Psoas muscle (tissue), 8 donors: ENCODE measurements at places on chromosomes 2 and 18.

- no peak for DNase-seq
Observed at GRCh38 chr2:215604606-215605005, 168.7 kb upstream of the FN1 start.

GRCh38 chr2:241852116-241852980 lies 6.3 kb downstream of the PDCD1 start:
- no peak for DNase-seq

- DNase-seq, result no peak
Observed at GRCh38 chr18:55319459-55320193, 268.4 kb downstream of the TCF4 start.

- no peak for DNase-seq
Observed at GRCh38 chr2:11257078-11257477, 87.4 kb downstream of the ROCK2 start.

- DNase-seq, result no peak
Observed at GRCh38 chr2:228841877-228842276, 429.2 kb downstream of the PID1 start.

GRCh38 chr2:23746141-23746863 lies 180.6 kb downstream of the ATAD2B start:
- DNase-seq, result no peak

- no peak for DNase-seq
Observed at GRCh38 chr2:162317861-162318327, 590 bp downstream of the IFIH1 start.

DNA sequence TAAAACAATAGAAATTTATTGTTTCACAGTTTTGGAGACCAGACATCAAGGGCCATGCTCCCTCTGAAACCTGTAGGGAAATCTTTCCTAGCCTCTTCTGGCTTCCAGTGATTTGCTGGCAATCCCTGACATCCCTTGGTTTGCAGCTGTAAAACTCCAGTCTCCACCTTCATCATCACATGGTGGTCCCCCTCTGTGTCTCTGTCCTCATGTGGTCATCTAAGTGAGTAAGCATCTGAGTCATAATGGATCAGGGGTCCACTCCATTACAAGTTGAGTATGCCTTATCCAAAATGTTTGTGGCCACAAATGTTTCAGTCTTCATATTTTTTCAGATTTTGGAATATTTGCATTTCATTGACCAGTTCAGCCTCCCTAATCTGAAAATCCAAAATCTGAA lies 5.6 kb upstream of the SGPP2 start:
- no peak for DNase-seq

- no peak for DNase-seq
Observed at GRCh38 chr2:37858400-37858711, 66.7 kb upstream of the RMDN2 start.

DNA sequence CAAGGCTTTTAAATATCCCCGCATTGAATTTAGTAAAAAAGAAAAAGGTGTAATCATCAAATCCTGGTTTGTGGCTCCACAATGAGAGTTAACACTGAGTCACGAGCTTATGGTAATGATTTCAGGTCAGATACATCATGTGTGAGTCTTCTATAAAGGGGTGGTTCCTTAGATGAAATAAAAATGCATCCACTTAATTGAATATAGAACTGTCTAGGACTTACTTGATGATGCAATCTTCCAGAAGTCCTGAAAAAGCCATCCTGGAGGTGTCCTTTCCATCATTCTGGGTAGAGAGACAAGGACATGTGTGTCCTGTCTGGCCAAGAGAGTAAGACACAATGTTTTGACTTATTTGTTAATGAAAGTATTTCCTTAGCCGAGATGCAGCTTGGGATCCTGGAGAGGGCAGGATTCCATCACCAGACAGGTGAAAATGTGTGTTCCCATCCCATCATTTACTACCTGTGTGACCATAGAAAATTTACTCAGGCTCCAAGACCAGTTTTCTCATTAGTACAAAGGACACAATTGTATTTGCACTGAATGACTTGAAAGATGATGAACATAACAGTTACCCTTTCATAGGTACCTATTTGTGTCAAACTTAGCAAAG lies 1539.8 kb upstream of the PIK3C3 start:
- no peak for DNase-seq

GRCh38 chr2:149687052-149687427 lies 99.5 kb upstream of the MMADHC start:
- DNase-seq, result no peak

DNA sequence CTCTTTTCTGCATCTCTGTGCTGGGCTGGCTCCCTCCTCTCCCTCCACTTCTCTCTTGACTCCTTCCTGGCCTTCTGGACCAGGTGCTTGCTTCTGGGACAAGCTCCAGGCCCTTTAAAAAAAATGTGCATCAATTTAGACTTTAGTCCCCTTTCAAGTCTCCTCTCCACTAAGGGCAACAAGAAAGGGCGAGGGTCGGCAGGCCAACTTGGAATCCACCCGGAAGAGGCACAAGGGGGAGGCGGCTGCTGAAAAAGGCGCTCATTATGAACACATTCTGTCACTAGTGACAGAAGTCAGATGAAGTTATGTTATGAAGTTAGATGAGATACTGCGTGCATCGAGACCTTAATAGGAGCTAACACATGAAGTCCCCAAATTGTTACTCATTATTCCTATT lies 13.6 kb upstream of the RHOB start:
- DNase-seq, result no peak

DNA sequence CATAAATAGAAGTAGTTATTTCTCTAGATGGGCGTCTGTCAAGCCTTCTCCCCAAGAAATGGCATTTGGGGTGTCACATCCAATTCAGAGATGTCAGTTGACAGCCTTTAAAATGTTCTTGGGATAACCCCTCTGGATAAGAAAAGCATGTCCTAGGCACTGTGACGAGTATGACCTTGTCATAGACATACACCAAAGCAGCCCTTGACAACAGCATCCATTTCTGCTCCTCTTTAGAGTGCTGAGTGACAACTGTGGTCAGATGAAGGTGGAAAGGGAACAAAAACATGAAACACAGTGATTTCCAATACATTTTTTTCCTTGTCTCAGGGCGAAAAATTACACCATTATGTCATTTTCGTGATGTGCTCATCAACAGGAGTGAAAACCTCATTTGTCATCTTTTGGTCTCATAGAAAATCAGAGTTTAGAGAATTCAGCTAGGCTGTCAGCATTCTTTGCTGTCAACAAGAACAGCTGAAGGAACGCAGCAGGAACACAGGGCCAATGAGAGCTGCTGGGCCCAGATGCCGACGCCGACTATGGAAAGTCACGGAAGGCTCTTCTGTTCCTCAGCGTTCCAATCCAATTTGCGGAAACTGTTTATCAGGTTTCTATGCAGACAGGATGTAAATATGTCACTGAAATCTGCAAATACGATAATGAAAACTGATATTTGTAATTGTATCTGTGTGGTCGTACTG lies 193.2 kb downstream of the ICOS start:
- DNase-seq, result no peak

DNA sequence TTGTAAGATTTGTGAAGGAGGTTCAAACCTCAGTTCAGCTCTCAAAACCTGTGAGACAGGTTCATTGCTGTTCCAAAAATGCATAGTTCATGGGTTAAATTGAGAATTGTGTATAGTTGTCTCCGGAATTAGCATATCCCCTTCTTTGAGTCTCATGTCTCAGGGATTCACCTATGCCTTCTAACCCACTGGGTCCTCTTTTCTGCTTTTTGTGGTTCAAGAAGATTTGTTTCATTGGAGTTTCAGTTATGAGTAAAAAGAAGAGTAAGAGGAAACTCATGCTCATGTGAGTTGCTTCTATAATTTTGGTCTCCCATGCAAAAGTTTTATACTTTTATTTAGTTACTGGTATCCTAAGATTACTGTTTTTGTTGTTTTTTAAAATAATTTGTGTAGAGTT lies 1219.8 kb upstream of the ZEB2 start:
- no peak for DNase-seq

GRCh38 chr2:232793271-232793670 lies 16.9 kb upstream of the KCNJ13 start:
- DNase-seq, result no peak

GRCh38 chr2:26860211-26860850 lies 12.4 kb downstream of the DPYSL5 start:
- DNase-seq, result no peak

DNA sequence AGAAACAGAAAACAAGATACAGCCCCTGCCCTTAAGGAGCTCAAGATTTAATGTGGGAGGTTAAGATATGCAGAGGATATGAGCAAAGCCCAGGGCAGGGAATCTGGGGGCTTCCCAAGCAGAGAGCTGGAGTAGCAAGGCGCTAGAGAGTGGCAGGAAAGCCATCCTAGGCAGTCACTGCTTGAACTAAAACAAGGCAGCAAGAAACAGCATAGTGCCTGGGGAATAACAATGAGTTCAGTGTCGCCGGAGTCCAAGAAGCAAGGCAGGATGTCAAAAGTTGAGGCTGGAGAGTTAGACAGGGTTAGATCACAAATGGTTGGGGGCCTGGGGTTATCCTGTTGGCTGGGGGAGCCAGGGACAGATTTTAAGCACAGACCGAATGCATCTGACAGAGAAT lies 24.6 kb downstream of the CDH2 start:
- DNase-seq, result no peak

DNA sequence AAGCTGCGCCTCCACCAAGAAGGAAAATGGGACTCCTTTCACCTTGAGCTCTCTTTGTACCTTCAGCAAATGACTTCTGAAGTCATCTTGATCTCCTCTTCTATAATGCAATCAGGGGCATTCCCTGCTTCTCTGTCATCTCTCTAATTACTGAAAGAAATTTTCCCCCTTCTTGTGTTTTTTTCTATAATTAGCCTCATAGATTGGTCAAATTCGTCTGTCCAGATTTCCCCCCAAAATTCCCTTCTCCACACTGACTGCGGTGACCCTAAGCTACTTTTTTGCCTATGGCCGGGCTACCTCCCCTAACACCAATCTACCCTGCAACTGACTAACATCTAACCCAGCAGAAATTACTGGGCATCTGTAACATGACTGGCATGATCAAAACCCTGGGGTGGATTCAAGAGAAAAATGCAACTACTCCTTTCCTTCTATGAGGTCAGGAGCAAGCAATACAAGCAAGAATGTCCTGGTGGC lies 168.6 kb downstream of the BCL2 start:
- DNase-seq, result no peak

DNA sequence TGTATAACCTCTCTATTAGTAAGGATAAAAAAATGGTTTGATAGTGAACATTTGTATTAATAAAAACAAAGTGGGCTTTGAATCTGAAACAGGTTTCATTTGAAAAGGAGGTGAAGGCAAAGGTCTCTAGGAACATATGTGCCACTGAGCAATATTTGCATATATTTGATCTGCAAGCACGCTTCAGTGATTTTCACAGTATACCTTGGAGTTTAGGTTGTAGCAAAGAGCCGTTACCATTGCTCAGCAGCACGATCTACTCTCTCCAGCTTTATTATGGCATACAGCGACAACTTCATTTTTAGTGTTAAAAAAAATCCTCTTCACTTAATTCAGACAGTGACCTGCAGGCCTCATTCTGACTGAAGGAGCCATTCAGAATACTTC lies 75.8 kb upstream of the ZEB2 start:
- DNase-seq, result no peak

DNA sequence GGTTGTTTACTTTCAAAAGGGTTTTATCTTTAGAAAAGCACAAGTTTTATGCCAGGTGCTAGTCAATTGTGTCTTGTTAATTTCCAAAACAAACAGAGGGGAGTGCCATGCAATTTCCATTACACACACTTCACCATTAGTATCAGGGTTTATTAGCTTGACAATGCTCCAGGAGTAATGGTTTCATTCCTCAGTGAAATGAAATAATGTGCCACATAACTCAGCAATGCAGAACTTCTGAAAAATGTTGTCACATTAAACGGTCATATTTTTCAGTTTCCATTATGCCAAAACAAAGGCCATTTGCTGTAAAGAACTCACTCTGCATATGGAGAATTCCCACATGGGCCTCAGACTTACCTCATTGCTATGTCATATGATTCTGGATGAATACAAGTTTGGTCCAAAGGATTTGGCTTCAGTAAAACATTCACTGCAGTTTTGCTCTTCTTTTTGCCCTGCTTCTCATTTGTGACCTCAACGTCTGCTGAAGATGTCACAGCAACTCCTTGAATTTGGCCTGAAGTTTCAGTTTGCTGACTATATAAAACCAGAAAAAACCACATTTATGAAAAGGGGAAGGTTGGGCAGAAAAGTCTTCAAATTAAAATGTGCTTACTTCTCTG lies 198.2 kb downstream of the SRBD1 start:
- DNase-seq, result no peak

GRCh38 chr2:221705185-221705877 lies 133.2 kb upstream of the EPHA4 start:
- no peak for DNase-seq

GRCh38 chr2:126482582-126483464 lies 173.1 kb upstream of the GYPC start:
- DNase-seq, result no peak

DNA sequence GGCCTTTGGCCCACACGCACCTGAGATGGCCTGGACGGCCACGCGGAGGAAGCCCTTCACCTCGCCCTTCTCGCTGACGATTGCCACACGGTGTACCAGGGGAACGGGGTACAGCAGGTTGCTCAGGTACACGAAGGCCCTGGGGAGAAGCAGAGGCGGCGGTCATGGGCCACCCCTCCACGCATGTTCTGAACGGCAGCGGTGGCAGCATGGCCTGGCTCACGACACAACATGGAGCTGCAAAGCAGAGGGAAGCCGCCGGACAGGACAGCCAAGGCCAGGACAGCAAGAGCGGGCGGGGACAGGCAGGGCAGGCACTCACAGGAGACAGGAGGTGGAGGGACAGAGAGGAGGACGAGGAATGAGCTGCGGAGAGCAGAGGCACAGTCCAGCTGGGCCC lies 58.7 kb downstream of the AQP12A start:
- no peak for DNase-seq

GRCh38 chr18:76985156-76985950 lies 147.2 kb downstream of the MBP start:
- DNase-seq, result no peak

DNA sequence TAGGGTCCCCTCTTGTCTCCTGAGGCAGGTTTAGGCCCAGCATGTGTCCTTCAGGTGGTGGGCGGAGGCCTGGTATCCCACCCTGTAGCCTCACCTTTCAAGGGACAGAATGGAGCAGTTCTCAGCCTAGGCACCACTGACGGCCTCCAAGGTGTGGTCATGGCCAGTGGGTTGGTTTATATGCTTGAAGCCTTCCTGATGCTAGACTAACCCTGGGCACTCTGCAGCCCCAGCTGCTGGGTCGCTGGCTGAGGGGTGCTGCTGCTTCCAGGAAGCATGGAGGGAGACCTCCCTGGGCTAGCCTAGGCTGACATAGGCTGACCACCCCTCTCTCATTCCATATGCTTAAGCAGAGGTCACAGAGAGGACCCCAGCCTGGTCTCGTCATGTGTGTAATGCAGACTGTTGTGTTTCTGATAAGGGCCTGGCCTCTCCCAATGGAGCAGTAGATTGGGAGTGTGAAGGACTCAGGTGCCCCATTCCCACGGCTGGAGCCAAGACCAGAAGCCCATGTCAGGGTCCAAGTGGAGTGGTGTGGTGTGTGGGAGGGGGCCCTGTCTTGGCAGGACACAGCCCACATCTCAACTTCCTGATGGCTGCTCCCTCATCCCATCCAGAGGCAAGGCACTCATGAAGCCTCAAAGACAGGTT lies 206.6 kb downstream of the DYSF start:
- DNase-seq, result no peak

DNA sequence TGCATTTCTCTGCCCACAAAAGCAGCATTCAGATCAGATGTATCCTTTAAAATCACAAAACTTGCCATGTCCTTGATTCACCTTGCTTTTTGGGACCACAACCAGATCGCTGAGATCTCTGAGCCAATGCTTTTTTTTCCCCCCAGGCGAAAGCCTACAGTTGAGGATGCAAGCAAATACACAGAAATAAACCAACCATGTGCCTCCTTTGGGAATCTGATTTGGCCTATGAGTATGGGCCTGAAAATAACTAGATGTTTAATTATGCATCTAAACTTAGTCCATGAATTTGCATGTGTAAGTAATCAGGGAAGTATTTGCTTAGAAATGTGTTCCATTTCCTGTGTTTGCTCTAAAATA lies 49.7 kb upstream of the CDC42EP3 start:
- DNase-seq, result no peak
